ENCODE measurements at places on chromosomes 7 and 10. TPM values are rescaled to one million over a fixed set of nuclear protein-coding genes. Genes with fewer than 3 reads are reported as not detected.

ORAI2 gene
- total RNA-seq: 60.5 TPM

OPALIN gene
- total RNA-seq: not detected

DNAH11 gene
- 1.4 TPM for total RNA-seq

SLC13A1 gene
- not detected for total RNA-seq

KLLN gene
- total RNA-seq: 0.71 TPM

ELOVL3 gene
- total RNA-seq: not detected

CHST3 gene
- 21.8 TPM for total RNA-seq

PDE6C gene
- not detected for total RNA-seq

NUPR2 gene
- not detected for total RNA-seq

SCART1 gene
- under 0.01 TPM for total RNA-seq

LDB3 gene
- not detected for total RNA-seq

FGF8 gene
- not detected for total RNA-seq

NAT16 gene
- total RNA-seq: not detected

ADAM12 gene
- 16.7 TPM for total RNA-seq

CHAT gene
- not detected for total RNA-seq

SHTN1 gene
- 1.6 TPM for total RNA-seq

MARVELD1 gene
- 63.4 TPM for total RNA-seq

ZNF398 gene
- total RNA-seq: 8.5 TPM

UCN3 gene
- not detected for total RNA-seq

TUBB8 gene
- total RNA-seq: not detected

THAP5 gene
- total RNA-seq: 11.8 TPM

VPS37D gene
- total RNA-seq: 3.7 TPM

TUBGCP2 gene
- 67.0 TPM for total RNA-seq

FAM221A gene
- 0.58 TPM for total RNA-seq

EGR2 gene
- total RNA-seq: not detected

PPP1R3C gene
- total RNA-seq: 22.5 TPM

ASZ1 gene
- total RNA-seq: not detected

RPEL1 gene
- total RNA-seq: under 0.01 TPM

NEUROG3 gene
- total RNA-seq: not detected

PPP1R3A gene
- not detected for total RNA-seq

CTTNBP2 gene
- 0.18 TPM for total RNA-seq

FAM25G gene
- total RNA-seq: not detected

CFAP69 gene
- total RNA-seq: 3.4 TPM

ZNF853 gene
- total RNA-seq: under 0.01 TPM

SLC39A12 gene
- not detected for total RNA-seq

ADCYAP1R1 gene
- not detected for total RNA-seq

FUOM gene
- total RNA-seq: 41.2 TPM

LDB1 gene
- 21.8 TPM for total RNA-seq

MEIG1 gene
- not detected for total RNA-seq

NKX2-3 gene
- not detected for total RNA-seq

OPN1SW gene
- total RNA-seq: not detected

PROSER2 gene
- total RNA-seq: 4.3 TPM

ENTPD1 gene
- not detected for total RNA-seq

PDGFA gene
- 10.4 TPM for total RNA-seq

MYOZ1 gene
- not detected for total RNA-seq

SLC13A4 gene
- not detected for total RNA-seq

FXYD4 gene
- total RNA-seq: not detected

RTKN2 gene
- 0.71 TPM for total RNA-seq

LRMDA gene
- not detected for total RNA-seq

OR9A2 gene
- total RNA-seq: not detected

CYP3A4 gene
- not detected for total RNA-seq

CLDN3 gene
- not detected for total RNA-seq

CALCR gene
- total RNA-seq: not detected

PNLIPRP3 gene
- not detected for total RNA-seq

RBP3 gene
- under 0.01 TPM for total RNA-seq

ADRA2A gene
- total RNA-seq: not detected

TMEM130 gene
- total RNA-seq: not detected

All from myometrial cell (primary cell).